Upper lobe of left lung (tissue), 6 donors: ENCODE measurements at places on chromosomes 5 and 9.

DNA sequence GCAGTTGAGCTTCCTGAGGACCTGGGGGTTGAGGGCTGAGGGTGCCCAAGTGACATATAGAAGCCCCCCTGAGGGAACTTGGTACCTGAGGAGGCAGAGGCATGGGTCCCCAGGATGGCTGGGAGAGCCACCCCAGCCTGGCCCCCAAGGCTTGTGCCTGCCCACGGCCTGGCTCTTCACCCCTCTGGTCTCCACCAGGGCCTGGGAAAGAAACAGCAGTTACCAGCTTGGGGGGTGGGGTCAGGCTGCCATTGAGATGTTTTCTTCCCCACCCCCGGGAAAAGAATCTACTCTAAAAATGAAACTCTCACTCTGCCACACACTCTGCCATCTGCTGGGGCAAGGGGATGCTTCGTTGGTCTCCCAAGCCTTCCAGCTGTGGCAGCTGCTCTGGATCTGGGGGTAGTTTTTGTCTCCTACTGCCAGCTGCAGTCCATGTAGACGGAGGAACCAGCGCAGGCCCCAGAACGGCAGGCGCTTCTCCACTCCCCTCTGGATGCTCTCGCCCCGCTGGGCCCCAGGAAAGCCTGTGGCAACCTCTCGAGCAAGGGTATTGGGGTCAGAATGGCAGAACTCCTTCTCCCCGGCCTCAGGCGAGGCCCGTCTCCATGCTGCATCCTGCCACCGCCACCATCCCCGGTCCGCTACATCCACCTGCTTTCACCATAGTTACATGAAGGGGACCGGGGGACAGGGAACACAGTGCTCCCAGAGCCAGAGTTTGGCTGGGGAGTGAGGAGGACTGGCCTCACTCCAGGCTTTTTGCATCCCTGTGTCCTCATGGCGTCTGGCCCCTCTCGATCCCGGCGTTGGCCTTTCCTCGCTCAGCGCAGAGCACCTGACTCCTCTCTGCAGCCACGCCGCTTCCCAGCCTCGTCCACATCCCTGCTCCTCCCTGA lies 123.5 kb downstream of the DAB2IP start:
- DNase-seq = peak; percentile 19

DNA sequence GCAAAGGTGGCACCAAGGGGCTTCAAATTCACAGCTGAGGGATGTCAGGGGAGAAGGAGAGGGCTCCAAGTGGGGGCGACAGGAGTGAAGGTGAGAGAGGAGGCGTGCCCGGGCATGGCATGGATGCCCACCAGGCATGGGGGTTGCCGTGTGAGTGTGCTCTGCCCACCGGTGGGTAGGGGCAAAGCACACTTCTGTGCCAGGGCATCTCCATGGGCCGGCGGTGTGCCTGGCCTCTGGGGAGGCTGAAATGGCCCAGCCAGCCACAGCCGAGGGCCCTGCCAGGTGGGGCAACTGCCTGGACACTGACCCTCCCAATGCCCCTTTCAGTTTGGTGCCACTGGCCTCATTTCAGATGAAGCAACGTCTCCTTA lies 14.0 kb upstream of the RNU6ATAC start:
- DNase-seq = no peak

GRCh38 chr5:105677291-105677690 lies 1993.4 kb downstream of the EFNA5 start:
- DNase-seq = no peak

GRCh38 chr5:134118212-134118835 lies 3.8 kb downstream of the TCF7 start:
- no peak for DNase-seq

DNA sequence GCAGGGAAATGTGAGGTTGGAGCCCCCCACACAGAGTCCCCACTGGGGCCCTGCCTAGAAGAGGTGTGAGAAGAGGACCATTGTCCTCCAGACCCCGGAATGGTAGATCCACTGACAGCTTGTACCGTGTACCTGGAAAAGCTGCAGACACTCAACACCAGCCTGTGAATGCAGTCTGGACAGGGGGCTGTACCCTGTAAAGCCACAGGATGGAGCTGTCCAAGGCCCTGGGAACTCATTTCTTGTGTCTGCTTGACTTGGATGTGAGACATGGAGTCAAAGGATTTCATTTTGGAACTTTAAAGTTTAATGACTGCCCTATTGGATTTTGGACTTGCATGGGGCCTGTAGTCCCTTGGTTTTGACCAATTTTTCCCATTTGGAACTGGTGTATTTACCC lies 535.0 kb upstream of the MEF2C start:
- no peak for DNase-seq

GRCh38 chr9:125904155-125904851 lies 157.1 kb downstream of the PBX3 start:
- DNase-seq = no peak

DNA sequence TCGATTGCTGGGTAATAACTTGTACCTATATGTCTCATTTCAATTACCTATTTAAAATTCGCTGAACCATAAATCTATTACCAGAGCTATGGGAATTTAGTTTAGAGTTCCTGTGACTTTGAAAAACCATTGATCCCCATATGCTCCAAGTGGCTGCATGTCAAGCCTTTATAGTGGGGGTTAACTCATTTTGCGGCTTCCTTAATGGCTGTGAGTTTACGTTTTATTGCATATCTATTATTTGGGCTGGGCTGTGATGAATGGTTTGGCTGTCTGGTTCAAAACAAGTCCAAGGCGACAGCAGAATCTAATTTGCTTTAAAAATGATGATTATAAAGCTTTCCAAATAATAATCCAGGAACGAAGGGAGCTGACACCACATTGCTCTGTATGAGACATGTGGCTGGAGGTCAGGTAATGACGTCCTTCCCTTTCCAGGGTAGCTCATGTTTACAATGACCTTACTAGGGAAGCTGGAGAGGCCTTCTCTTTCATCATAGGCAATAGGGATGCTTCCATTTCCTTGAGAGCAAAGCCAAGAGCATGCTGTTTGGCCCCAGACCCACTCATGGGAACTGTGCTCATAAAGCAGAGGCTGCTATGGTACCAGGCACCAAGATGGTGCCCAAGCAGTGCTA lies 258.3 kb downstream of the HSPA4 start:
- DNase-seq = no peak
